ENCODE measurements at places on chromosomes 1 and 21.

- DNase-seq = no peak
Observed at GRCh38 chr1:61124078-61124477, 41.7 kb downstream of the NFIA start.

DNA sequence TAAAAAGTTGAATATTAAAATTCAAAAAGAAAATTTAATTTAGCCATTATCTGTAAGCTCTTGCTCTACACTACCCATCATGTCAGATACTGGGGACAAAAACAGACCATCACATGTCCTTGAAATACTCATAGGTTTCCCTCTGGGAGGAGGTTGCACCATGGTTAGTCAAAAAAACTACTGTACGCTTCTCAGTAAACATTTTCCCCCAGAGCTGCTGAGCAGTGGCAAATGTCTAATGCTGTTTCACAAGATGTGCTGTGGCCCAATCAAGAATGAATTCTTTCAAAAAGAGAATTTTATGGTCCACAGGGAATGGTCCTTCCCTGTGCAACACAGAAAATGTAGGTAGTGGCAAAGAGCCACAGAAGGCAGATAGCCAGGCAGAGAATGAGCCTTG, 6.1 kb downstream of the SLC25A24 start:
- no peak for DNase-seq

DNA sequence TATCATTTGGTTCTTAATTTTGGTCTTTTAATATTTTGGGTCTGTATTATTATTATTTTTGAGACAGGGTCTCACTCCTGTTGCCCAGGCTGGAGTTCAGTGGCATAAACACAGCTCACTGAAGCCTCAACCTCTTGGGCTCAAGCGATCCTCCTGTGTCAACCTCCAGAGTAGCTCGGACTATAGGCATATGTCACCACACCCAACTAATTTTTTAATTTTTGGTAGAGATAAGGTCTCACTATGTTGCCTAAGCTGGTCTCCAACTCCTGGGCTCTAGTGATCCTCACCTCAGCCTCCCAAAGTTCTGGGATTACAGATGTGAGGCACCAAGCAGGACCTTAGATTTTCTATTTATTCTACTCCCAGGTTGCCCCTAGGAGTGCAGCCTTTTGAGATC, 2.7 kb upstream of the ILF2 start:
- DNase-seq = no peak

- DNase-seq = no peak
Observed at GRCh38 chr1:246114369-246114768, 392.7 kb downstream of the SMYD3 start.

- DNase-seq = no peak
Observed at GRCh38 chr1:103616362-103616761, 865 bp upstream of the AMY2A start.

DNA sequence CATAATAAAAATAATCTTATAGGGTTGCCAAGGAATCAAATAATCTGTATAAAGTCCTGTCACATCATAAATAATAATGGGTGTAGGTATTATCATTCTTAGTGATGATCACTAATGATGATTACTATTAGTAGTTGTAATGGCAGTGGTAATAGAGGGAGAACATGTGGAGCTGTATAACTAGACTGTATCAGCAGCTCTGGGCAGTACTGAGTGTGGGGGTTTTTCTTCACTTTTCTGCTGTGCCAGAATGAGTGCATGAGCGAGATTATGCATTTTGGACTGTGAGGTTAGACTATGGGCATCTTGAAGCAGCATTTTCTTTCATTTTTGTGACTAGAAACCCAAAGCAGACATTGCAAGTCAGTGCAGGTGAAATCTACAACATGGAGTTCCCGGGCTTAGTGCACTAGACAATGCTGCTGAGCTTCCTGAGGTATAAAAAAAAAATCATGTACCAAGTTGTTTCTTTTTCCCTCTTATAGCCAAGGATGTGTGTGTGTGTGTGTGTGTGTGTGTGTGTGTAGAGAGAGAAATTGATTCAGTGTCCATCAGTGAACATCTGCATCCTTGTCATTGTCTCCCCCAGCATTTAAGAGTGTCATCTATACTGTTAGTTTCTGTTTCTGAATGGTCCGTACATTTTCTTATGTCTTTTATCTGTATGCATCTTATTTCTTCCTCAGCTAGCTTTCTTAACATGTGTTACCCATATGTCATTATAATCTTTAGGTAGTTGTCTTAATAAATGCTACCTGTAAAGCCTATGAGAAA, 86.6 kb downstream of the GIPC2 start:
- no peak for DNase-seq

GRCh38 chr1:204350312-204350711, 9.4 kb downstream of the PLEKHA6 start:
- DNase-seq = no peak
